Vagina (tissue), 2 donors: ENCODE measurements at places on chromosomes 13 and 19.

- DNase-seq: no peak
These were observed at the start of gene TNNT1 for GRCh38 chr19:55149078-55150003. Gene TNNT1, minus strand, starts transcription at chr19:55149206. Its CDS starts 2,049 bp downstream, at chr19:55147157.

DNA sequence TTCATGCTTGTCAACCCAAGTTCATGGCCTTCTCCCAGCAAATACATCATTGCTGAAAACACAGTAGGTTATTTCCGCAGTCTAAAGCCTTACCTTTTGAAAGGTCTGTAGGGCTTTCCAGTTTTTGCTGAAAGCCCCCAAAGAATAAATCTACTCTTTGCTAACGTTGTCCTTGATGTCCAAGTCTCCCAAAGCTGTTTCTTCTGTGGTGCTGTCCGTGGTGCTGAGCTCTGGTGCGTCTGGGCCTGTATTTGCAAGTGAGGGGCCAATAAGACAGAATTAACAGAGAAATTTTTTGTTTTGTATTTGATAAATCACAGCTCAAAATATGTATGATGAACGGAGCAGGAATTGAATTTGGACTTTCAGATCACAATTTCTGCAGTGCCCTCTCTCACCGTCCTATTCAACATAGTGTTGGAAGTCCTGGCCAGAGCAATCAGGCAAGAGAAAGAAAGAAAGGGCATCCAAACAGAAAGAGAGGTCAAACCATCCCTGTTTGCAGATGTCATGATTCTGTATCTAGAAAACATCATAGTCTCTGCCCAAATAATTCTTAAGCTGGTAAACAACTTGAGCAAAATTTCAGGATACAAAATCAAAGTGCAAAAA is 9.8 kb upstream of the LGALS16 start:
- no peak for DNase-seq

DNA sequence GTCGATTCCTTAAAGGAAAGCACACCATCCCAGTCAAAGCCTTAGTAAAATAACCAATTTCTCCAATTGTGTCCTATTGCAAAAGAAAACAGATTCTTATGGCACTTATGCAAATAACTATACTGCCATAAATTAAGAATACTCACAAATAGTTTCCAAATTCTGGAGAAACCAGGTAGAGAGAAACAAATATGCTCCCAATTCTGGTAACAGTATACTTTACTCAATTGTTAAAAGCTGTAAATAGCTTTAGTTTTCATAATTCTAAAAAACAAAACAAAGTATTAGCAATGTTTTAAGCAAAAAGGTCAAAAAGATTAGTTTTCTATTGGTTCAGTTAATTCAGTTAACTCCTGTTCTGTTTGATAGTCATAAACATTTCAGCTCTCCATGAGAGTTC is 18.2 kb upstream of the UBAC2 start:
- DNase-seq: no peak

DNA sequence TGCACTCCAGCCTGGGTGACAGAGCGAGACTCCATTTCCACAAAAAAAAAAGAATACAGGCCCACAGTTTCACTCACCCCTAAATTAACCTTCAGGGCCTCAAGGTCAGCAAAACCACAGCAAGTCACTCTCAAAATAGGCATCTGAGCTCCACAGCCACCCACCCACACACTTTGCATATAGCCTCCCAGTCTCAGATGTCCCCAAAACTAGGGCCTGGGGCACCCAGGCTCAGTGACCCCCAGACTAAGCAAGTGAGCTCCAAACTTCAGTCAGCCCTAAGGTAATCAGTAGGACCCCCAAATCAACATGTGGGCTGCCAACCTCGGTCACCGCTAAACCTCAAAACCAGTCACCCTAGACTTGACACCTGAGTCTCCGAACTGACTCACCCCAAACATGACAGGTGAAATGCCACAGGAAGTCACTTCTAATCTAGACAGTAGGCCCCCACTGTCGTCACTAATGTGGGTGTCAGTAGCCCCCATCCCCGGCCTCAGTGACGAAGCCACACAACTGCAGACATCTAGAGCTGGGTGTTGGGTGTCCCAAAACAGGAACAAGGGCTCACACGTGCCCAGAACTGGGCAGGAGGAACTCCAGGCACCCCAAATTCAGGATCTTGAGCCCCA is 13.9 kb downstream of the RABAC1 start:
- no peak for DNase-seq

DNA sequence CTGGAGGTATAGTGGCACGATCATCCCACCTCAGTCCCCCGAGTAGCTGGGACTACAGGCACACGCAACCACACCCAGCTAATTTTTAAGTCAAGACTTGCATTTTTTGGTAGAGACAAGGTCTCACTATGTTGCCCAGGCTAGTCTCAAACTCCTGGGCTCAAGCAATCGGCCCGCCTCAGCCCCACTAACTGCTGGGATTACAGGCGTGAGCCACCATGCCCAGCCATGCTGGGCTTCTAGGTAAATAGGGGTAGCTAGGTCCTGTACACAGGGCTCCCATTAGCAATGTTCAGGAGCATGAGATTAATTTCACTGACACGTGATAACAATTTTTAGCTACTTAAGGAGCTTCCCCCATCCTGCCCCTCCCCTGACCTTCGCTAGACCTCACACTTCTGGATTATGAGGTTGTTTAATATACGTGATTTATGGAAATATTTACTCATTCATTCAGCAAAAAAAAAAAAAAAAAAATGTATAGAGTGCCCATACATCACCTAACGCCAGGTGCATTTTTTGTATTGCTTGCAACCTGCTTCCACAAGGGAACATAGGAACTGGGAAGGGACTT is 19.2 kb downstream of the TMEM272 start:
- DNase-seq: no peak

GRCh38 chr19:17111766-17112165 is 36.2 kb downstream of the MYO9B start:
- no peak for DNase-seq
